ENCODE measurements at places on chromosomes 11 and 22.

DNA sequence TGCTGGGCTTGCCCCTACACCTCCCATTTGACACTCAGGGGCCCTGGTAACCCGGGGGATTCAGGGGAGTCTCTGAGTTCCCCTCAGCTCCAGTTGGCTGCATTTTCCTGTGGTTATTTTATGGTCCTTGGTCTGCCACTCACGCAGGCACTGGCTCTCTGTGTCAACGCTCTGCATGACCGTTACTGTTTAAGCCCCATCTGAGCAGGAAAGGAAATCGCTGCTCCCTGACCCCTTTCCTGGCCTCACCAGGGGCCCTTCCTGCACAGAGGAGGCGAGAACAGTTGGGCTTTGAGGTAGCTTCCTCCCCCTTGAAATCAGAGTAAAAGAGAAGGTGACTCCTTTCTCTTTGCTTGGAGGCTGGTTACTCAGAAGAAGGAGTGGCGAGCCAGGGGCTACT lies 2.4 kb downstream of the C1QTNF4 start:
- DNase-seq = no peak

DNA sequence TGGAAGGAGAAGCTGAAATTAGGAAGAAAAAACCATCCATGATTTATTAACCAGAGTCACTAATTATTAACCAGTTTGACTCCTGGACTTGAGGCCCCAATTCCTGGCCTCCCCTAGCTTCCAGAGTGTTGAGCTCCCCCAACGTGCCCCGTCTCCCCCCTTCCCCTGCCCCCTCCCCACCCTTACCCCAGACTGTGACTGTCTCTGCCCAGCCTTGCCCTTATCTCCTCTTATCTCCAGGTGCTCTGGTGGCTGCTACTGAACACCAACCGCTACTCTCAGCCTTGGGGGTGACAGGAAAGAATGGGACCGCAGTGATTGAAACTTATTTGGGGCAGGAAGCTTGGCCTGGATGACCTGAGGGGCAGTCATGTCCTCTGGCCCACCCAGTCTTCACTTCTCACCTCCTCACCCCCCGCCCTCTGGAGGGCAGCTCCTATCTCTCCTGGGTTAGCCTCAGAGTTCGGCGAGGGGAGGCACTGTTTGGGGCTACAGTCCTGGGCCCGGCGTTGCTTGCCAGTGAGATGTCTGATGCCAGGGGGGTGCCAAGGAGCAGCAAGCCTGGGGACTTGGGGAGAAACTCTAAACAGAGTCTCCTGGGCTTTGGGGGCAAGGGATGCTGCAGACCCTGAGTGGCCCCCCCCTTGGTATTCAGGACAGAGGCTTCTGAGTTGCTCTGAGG lies 15.5 kb downstream of the NECTIN1 start:
- DNase-seq = no peak

DNA sequence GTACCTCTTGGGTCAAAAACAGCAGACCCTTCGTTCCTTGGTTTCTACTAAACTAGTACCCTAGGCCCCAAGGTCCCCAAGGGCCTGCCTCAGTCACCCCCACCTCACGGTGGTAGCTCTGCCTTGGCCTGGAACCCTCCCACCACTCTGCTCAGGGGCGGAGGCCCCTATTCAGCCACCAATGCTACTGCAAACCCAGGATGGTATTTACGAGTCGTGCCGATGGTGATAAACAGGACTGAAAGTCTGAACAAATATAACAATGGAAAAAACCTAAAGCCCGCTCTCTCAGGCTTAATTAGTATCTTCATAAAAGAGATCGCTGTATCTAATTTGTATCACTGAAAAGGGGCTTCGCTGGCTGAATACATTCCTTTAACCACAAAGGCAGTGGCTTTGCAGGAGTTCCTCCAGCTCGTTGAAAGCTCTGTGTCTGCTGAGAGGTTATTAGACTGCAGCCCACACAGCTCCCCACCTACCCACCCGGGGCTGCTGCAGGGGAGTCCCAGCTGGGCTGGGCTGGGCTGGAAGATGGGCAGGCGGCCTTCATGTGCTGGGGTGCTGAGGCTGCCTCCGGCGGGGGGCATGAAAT lies 15.2 kb downstream of the SHISAL1 start:
- no peak for DNase-seq

GRCh38 chr11:64859542-64860414 lies 15.3 kb upstream of the CDC42BPG start:
- no peak for DNase-seq

DNA sequence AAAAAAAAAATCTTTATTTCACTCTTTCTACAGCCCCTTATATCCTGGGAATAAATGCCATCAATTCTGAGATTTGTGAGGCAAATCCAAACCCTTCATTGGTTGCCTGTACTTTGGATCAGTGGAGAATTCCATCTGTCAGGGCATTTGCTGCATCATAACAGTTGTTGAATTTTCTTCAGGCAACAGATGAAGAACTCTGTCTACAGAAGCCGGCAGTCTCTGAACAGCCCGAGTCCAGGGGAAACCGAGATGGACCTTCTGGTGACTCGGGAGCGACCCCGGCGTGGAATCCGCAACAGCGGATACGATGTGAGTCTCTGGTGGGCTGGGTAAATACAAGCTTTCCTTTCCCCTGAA lies 82.3 kb downstream of the C11orf91 start:
- DNase-seq = no peak

- no peak for DNase-seq
Measured at GRCh38 chr11:85620256-85620655, 6.9 kb downstream of the DLG2 start.

Measured in stimulated activated CD4-positive, alpha-beta T cell treated with anti-CD3 and anti-CD28 coated beads, Interleukin-1b, Interleukin-23, amount 100 ng/mL, for 4 hours (primary cell).